ENCODE measurements at places on chromosomes 16 and 17.

- DNase-seq = peak; percentile 81
Observed at GRCh38 chr16:30184096-30184890, 891 bp downstream of the CORO1A start.

DNA sequence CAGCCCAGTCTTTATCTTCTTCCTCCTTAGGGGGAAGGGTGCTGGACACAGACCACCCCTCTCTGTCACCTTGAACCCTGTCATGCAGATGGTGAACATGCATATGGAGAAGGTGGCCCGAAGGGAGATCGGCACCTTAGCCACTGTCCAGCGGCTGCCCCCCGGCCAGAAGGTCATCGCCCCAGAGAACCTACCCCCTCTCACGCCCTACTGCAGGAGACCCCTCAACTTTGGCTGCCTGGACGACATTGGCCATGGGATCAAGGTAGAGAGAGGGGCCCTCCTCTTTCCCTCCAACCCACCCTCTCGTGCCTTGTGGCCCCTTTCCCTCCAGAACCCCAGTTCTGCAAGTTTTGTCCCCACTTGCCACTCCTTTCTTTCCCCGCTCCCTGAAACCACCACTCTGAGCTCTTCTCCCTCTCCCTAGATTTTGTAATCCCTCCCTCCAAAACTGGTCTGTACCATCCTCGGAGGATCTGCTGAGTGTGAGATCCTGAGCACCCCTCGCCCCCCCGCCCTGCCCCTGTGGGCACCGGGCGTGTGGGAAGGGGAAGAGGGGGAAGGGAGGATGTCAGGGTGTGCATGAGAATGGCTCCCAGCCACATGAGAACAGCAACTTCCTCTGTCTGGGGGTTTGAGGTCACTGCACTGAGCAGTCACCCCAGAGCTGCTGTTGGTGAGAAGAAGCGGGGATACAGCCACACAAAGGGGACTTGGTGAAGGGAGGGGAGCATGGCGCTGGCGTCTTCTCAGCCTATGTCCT is 7.3 kb downstream of the ABI3 start:
- peak; percentile 61 for DNase-seq

GRCh38 chr17:69959283-69959682 is 115.7 kb upstream of the KCNJ16 start:
- DNase-seq = no peak

GRCh38 chr17:32757963-32758362 is 119.0 kb downstream of the MYO1D start:
- DNase-seq = no peak
